T47D (cell line): ENCODE measurements at places on chromosomes 4 and X.

- no peak for DNase-seq
Observed at GRCh38 chrX:152343306-152343705, 107.8 kb downstream of the GABRA3 start.

- DNase-seq: no peak
Observed at GRCh38 chr4:147994076-147994475, 262.2 kb downstream of the ARHGAP10 start.

GRCh38 chr4:3303565-3303824 is 10.7 kb downstream of the RGS12 start:
- DNase-seq: no peak

- no peak for DNase-seq
Observed at GRCh38 chr4:89000844-89001360, 56.1 kb downstream of the FAM13A start.

DNA sequence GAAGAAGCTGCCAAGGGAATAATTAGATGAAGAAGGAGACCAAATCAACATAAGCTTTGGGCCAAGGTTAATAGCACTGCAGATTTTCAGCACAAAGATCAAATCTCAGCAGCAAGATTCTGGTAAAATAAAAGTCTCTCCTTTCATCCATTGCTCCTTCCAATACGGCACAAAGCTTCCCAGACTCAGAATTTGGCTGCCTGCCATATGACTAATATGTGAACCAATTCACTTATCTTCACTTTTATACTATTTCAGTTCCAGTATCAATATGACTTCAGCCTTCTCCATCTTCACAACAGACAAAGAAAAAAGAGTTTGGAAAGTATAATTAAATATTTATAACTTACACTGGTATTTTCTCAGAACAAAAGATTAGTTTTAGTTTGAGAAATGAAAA is 978.3 kb upstream of the GRID2 start:
- no peak for DNase-seq

DNA sequence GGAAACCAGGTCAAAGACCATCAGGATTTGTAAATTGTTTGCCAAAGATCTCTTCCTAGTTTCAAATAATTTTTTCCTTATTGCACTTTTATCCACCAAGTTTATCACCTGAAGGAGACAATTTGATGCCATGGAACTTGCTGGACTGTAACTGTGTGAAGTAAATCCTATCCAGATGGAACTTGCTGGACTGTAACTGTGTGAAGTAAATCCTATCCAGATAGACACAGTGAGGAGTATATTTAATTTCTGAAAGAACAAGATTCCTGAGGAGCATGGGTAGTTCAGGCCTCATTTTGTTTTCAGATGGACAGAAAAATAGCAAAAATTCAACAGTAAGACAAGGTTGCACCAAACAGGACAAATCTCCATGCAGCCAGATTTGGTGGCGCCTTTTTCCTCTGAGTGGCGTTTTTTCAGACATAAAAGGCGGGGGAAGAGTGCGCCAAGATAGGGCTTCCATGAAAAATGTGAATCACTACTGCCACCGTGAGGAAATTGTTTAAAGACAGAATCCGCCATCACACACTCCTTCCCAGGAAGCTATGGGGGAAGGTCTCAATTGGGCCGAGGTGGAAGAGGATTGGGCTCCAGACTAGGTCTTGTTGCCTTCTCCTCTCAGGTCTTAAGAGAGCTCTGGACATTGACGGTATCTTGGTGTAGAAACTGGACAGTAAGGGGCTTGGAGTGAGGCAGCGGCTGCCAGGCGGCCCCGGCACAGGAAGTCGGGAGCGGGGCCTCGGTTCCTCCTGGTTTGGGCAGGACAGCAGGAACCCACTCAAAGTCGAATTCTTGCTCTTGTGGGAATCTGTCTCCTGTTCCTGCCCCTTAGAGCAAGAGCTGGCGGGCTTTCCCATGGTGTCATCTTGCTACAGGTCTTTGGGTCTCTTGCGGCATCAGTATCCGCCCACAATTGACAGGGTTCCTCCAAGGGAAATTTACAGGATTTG is 234.7 kb downstream of the OR13H1 start:
- no peak for DNase-seq

- DNase-seq: no peak
Observed at GRCh38 chrX:133321451-133321850, 93.8 kb downstream of the GPC4 start.

GRCh38 chrX:106404512-106404911 is 207.3 kb upstream of the RADX start:
- peak; percentile 1 for DNase-seq

DNA sequence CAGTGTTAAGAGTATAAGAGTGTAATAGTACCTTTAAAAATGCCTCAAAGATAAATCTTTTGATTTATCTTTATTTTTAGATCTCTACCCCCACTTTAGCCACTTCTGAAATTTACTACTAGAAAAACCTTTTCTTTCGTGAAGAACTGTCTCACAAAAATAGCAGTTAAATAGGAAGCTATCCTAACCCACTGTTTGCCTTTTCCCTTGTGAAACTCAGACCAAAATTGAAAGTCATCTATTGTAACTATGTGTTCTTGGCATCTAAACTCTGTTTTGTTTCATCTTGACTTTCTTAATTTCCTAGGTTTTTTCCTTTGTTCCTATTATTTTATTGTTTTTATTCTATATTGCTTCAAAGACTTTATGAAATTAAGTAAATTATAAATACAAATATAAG is 7.8 kb upstream of the TMEM144 start:
- DNase-seq: no peak

DNA sequence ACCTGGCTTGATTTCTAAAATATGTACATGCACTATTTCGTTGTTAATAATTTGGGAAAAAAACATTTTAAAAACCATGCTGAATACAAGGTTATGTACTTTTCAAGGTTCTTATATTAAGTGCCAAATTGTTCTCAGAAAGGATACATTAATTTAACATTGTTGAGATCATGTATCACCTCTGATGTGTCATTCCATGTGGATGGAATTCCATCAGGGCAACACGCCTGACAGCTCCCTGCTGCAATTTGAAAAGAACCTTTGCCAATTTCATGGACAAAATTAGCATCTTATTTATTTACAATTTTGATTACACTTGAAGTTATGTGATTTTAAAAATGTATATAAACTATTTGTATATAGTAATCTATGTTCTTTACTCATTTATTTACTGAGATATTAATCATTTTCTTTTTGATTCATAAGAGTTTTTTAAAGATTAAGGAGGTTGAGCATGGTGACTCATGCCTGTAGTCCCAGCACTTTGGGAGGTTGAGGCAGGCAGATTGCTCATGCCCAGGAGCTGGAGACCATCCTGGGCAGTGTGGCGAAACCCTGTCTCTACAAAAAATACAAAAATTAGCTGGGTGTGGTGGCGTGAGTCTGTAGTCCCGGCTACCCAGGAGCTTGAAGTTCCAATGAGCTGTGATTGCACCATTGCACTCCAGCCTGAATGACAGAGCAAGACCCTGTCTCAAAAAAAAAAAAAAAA is 142.8 kb downstream of the ENPP6 start:
- DNase-seq: no peak

GRCh38 chr4:181776264-181777054 is 466.7 kb upstream of the TENM3 start:
- DNase-seq: no peak

DNA sequence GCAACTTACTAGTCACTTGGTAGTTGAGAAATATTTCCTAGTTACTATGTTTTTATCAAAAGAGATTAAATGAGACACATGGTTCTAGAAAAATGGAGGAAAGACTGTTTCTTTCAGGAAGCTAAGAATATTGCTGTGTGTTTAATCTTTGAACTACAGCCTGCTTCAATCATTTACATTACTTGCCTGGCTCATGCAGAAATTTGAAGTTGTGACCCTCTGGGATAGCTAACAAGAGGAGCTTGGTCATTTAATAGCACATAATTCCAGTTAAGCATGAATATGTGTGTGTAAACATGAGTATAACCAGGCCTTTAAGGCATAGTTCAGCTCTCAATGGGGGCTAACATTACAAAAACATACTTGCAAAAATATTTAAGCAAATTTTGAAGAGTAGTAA is 44.6 kb upstream of the SLC25A4 start:
- DNase-seq: no peak

GRCh38 chr4:16257611-16258010 is 31.3 kb upstream of the TAPT1 start:
- no peak for DNase-seq

DNA sequence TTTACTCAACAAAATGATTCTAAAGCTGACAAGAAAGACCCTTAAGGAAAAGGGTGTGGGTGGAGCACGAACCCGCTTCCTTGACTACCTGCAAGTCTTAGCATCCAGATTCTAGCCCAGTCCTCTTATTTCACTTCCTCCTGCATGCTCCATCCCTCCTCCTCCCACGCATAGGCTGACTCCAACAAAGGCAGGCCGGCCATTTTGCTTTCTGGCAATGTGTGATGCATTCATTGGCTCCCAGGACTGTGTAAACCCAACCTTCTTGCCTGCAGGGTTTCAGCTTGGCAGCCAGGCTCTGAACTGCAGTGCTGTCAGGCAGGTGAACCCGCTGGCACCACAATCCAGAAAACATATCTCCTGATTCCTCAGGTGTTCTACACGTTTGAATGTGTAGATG is 39.3 kb downstream of the RTL9 start:
- no peak for DNase-seq

GRCh38 chr4:17584521-17585213 is 7.7 kb downstream of the LAP3 start:
- no peak for DNase-seq

DNA sequence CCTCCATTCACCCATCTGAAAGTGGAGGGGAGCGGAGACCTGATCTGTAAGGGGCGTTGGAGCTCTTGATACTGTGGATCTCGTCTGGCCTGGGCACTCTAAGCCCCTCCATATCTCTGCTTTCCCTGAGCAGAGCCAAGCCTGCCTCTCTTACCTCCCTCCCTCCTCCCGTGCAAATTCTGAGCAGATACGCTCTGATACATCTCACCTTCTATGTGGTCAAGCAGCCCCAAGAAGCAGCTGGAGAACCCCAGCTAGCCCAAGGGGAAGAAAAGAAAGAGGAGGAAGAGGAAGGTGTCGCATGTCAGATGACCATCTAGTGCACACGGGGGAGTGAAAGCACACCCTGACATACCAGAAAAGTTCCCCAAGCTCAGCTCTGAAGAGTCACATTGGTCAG is 1.9 kb upstream of the DGAT2L6 start:
- peak; percentile 0 for DNase-seq

DNA sequence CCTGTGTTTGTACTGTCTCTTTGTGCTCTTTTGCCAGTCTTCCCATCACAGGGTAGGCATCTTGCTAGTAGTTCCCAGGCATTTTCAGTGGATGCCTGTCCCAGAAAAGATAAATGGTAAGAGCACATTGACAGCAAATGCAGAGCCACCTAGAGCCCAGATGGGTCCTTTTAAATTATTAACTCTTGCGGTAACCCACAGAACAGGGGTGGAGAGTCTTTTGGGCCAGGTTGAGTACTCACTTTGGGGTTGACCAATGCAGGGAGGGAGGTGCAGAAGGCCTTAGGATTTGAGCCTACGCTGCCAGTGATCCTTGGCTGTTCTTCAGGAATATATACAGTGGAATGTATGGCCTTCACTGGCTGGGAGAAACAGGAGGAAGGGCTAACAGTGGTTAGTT is 173.8 kb downstream of the MSN start:
- no peak for DNase-seq

DNA sequence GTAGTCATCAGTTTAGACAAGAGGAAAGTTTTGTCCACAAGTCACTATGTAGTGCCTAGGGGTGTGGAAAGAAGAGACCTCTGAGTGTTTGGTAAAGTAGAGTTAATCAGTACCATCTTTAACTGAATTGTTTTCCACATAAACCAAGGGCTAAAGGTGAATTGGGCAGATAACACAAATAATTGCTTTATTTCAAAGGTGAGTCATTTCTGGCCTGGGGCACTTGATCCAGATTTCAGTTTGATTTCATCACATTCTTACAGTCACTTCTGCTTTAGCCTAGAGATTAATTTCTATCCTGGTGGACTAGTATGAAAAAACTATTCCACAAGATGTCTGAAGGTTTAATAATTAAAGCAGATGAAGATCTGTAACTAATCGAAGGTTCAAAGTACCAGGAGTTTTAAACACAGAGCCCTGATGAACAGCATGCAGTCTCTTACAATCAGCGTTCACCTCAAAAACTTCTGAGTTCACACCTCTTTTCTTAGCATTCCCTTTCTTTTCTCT is 74.5 kb upstream of the BOD1L1 start:
- no peak for DNase-seq

GRCh38 chrX:6738518-6739470 is 203.9 kb upstream of the VCX3A start:
- DNase-seq: no peak

GRCh38 chr4:2932321-2932950 is 30.8 kb downstream of the NOP14 start:
- no peak for DNase-seq

DNA sequence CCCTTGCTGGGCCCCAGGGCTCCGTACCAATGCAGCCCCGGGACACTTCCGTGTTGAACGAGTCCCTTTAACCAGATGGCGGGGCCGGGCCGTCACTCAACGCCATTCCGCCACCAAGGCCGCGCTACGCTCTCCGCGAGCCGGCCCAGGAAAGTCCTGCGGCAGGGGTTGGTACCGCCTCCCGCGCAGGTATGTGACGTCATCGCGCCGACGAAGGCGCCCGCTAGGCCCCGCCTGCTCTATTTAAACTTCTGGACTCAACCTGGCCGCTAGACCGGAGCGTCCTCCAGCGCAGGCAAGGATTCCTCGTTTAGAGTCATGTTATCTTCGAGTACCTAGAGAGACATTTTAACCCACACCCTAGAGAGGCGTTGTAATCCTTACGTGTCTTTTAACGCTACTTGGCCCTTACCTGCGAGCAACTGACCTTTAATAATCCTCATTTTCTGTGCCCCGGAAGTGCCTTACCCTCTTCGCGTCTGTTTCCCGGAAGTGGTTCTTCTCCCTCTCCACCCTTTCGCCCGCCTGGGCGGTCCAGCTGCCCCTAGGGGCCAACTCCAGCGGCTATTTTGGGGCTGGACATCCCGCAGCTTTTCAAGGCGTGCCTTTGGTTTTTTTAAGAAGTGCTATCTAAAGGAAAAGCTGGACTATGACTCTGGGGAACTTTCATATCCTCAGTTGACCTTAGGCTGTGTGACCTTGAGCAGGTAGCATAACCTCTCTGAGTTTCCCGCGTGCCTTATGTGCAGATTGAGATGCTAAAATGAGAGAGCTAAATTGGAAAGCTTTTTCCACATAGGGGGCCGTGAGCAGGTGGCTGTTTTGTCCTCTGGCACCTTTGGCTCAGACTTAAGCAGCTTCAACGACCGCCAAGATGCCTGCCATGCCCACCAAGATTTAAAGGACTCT is at the start of gene PNPLA4:
TSS of gene PNPLA4 (minus strand) at position 155 of the 909 bp plus-strand sequence. CDS start 1,294 bp downstream, outside the sequence.
- peak; percentile 92 for DNase-seq

DNA sequence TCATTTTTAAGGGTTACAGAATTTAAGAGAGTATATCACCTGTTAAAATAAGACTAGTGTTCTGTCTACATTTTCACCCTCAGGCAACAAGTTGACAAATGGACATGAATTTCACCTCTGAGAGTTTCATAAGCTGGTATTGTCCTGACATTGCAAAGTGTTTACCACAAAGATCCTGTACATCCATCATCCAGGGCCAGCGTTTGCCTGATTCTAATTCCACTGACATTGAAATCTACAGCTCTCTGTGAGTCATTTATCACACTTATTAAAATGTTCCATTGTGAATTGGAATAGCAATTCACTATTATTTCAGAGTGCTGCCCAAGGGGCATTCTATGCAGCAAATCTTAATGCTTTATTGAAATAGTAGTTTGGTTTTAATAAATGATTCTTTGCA is 1499.4 kb upstream of the PCDH7 start:
- DNase-seq: peak; percentile 1

- no peak for DNase-seq
Observed at GRCh38 chr4:79574741-79575451, 166.9 kb upstream of the GK2 start.
